ENCODE measurements at places on chromosomes 1 and 21.
A peak's percentile ranks its signal among the peaks of the same experiment; 100 is the strongest.

- DNase-seq: peak; percentile 79
These were observed 18.4 kb upstream of the CDCA8 start for GRCh38 chr1:37673920-37674319.

GRCh38 chr21:27023186-27023585, 56.3 kb upstream of the ADAMTS5 start:
- DNase-seq: no peak

DNA sequence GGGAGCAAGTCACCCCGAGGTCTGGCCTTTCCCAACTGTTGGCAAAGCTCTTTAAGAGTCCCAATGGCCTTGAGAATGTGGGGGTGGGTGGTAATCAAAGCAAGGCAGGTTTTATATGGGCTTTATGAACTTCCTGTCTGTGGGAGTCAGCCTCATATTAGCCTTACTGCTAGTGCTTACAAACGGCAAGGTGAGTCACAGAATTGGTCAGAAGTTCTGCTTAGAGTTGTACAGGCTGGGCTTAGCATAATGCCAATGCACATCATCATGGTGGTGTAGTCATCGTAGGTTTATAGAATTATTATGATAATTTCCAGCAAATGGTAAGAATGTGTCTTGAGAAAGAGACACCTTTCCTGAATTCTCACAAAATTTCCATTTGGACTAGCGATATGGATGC, 192.7 kb upstream of the KIAA0040 start:
- no peak for DNase-seq

DNA sequence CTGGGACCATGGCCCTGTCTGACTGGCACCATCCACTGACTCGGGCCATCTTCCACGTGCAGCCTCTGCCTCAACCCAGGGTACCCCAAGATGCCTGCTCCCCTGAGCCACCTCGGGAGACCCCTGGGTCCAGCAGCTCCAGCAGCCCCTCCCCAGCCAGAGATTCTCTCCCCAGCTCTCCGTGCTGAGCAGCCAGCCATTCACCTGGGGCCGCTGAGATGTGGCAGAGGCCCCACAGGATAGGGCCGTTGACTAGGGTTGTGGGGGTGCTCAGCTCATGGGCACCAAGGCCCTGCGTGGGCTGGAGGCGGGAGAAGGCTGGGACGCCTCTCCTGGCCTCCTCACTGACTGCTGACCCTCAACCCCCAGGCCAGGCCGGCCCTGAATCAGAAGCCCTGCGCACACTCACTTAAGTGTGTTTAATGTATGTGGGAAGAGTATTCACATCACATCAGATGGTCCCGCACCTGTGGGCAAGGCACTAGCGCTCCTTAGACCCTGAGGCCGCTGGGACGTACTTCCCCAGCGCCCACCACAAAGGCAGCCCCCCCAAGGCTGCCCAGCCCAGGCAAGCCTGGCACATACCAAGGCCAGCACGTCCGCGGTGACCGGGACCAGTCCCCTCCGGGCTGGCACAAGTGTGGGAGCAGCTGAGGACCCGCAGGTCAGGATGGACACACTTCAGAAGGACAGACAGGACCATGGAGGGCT, 27.8 kb downstream of the SLC19A1 start:
- no peak for DNase-seq

- DNase-seq: no peak
These were observed 226.5 kb downstream of the SDCCAG8 start for GRCh38 chr1:243482141-243483022.

DNA sequence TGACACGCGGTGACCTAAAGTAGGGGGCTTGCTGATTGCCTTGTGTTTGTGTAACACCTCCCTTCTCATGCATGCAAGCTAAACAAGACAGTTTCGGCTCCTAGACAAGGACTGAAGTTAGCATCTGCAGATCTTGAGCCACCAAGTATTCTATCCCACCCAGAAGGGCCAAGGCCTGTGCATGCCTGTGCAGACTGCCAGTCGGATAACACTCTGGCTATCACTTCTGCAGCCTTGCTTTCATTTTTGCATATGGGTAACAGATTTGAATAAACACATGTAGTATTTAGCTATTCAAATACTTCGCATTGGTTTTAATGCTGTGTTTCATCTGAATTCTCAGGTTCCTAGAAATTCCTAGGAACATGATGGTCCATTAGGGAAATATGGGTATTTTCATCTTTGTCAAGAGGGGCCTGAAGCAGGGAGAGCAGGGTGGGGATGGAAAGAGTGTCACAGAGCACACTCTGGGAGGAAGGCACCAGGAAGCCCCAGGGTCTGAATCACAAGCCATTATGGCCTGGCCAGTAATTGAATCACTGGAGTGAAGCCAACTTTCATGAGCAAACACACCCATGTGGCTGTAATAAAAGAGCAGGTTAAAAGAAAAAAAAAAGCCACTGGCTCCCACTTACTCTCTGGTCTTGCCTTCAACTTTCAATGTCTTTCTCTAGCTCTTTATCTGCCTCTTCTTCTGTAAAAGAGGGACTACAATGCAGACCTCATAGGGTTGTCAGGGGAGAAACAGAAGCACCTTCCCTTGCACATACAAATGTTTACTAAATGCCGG, 28.3 kb downstream of the GADD45A start:
- no peak for DNase-seq

DNA sequence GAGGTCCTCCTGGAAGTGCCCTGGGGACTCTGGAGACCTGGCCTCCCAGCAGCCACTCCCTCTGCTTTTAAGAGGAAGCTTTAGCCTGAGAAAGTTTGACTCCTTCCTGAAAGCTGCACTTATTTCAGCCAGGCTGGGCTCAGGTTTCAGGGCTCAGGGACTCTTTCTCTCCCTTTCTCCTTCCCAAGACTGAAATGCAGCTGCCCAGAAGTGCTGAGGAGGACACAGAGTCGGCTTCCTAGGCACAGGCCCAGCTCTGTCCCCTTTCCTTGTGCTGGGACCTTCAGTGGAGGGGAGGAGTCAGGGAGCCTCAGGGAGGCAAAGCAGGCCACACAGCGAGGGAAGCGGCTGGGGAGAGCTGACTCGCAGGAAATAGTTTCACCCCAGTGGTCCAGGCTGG, 137.3 kb downstream of the NAV1 start:
- DNase-seq: no peak

GRCh38 chr1:204080163-204080903, 7.4 kb downstream of the SOX13 start:
- no peak for DNase-seq

DNA sequence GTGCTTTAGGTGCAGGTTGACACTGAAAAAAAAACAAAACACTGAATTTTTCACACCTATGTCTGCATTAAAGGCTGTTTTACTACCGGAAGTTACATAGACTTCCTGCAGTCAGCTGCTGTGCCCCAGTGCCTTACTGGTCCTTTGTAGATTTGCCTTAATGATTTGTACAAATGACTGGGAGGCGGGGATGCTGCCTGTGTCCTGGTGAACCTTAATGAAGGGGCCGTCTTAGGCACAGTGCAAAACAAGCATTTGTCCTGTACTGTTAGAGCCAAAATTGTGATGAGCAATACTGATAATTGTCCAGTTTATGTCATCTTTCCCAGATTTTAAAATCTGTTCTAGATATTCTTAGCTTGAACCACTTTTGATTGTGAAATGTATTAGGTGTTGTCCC, 90.9 kb upstream of the PGD start:
- no peak for DNase-seq

DNA sequence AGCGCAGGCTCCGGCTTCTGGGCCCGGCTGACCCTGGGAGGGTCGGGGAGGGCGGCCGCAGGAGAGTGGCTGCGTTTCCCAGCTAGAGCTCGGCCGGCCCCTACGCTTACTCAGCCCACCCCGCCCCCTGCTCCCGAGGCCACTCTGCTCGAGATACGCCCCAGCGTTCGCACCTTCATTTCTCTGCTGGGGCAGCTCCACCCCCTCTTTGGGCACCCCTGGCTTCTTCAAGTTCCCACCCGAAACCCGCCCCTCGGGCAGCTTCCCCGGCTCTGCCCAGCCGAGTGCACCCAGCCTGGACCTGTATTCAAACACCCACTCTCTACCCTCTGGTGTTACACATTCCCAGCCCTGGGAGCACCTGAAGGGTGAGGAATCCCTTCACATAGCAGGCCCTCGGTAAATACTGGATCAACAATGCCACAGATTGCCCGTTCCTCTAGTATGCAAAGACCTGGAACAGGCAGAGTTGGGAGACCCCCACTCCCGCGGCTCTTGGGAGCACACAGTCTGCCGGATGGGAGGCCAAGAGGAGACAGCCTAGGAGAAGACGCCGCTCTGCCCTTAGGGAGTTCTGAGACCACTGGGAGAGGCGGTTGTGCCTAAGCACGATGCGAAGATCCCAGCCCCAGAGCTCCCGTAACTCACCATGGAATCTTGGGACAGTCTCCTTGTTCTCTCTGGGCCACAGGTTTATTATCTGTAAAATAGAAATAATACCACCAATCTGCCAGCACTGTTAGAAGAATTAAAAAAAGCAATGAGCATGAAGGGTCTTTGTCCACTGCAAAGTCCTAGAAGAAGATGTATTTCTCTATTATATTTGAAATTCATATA, 566 bp upstream of the PAQR7 start:
- DNase-seq: peak; percentile 31

GRCh38 chr1:82598337-82598736, 797.6 kb downstream of the ADGRL2 start:
- no peak for DNase-seq

DNA sequence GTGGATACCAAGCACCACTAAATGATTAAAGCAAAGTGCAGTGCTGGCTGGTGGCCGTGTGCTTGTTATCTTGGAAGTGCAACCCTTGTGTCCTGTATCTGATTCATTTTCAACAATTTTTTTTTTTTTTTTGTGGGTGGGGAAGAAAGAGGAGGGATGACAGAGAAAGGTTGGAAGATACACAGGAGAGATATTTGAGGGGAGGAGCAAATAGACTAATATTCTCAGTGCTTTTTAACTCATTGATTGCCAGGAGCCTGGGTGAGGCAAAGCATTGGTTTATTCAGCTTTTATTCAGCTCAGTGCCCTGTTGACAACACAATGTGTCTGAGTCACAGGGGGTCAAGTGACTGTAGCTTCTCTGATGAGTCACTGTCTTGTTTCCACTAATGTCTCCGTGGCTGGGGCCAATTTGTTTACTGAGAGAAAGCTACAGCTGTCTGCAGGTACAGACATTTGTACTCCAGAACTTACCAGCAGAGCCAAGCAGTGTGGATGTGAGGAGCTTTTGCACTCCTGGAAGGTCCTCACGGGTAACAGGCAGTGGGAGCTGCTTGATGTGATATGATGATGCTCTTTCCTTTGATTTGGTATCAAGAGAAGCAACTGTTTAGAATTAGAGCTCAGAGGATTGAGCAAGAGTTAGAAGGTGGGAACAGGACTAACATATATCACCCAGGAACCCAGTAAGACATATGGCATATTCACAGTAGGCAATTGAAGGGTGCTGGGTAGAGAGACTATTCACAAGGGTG, 23.6 kb upstream of the DNM3 start:
- DNase-seq: no peak

GRCh38 chr1:207407655-207408260, 46.4 kb upstream of the CR2 start:
- DNase-seq: no peak

DNA sequence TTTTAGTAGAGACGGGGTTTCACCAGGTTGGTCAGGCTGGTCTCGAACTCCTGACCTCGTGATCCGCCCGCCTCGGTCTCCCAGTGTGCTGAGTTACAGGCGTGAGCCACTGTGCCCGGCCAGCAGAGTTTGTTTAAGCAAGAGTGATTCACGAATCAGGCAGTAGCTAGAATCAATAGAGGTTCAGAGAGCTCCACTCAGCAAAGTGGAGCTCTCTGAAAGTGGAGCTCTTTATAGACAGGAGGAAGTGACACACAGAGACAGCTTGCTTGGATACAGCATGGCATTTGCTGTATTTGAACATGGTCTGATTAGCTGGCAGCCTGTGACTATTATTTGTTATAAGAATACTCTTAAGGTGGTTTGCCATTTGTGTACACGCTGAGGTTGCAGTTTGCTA, 27.1 kb upstream of the CD34 start:
- no peak for DNase-seq

DNA sequence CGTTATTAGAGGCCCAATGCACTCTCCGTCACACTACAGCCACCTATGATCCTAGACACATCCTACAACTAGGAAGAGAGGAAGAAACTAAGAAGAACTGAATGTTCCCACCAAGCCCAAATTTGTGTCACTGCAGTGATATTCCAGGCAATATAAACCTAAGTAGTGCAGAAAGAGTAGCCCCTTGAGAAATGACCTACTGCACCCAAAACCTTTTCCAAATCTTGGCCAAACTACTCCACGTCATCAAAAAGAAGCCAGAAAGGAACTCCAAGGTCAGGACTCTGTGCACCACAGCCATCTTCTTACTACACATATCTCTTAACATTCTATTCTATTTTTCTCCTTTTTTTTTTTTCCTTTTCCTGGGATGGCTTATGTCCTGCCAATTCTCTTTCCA, 60.2 kb downstream of the ADAMTS1 start:
- DNase-seq: no peak

- no peak for DNase-seq
These were observed 37.6 kb downstream of the DUSP10 start for GRCh38 chr1:221704306-221704705.

- peak; percentile 95 for DNase-seq
These were observed 41.8 kb upstream of the PWP2 start for GRCh38 chr21:44065428-44065827.

DNA sequence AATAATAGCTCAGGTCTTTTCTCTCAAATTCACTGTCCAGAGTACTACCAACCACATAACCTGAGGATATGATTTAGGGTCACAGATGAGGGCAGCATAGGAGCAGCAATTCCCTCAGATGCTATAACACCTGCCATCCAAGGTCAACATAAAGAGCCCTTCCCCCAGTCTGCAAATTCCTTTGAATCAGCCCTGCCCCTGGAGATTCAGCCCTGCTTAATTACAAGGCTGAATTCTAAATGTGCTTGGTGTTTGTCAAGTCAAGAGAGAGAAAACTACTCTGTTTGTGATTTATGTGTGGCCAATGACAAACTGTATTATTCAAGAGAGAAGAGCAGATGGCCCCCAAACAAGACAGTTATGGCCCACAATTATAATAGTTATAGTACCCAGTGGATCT, 195.7 kb upstream of the ADGRL2 start:
- DNase-seq: no peak

DNA sequence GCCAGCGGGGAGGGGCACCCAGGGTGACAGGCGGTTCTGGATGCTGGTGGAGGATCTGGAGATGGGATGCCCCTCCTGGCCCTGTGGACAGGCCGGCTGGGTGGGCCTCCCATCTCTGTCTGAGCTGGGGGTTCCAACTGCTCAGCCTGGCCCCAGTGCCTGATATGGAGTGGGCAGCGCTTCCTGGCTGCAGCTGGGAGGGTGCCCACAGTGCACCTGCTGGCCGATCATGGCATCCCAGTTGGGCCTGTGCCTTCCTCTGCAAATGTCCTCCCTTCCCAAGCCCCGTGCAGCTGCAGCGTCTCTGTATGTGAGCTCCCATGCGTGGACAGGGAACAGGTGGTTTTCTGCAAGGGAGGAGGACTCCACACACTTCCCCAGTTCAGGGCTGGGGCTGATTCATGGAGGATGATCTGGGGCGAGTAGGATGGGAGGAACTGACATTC, 2.1 kb downstream of the PFKL start:
- DNase-seq: no peak

Data from stimulated activated naive CD4-positive, alpha-beta T cell (primary cell).